Activated naive CD8-positive, alpha-beta T cell treated with anti-CD3 and anti-CD28 coated beads, Interleukin-2, amount 50 U/mL, for 24 hours (primary cell): ENCODE measurements at places on chromosomes 13 and 19.
A peak's percentile ranks its signal among the peaks of the same experiment; 100 is the strongest.

- no peak for DNase-seq
Measured at GRCh38 chr19:42017040-42017439, 23.0 kb upstream of the ATP1A3 start.

GRCh38 chr13:47142105-47142504 is 245.3 kb upstream of the HTR2A start:
- DNase-seq, result no peak

DNA sequence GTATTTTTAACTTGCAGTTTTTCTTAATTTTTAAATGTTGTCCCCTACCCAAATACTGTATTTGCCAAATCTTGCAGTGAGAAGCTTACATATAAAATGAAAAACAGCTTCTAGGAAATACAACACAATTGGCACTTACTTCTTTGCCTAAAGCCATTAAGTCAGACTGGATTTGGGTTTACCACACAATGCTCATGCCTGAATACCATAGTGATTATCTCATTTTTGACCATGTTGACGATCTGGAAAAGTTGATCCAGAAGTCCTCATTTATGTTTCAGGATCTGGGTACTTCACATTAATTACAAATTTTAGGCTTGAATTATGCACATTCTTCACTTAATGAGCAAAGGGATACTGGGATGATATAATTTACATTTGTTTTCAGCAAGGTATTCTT is 2.4 kb downstream of the RNF6 start:
- DNase-seq, result no peak

DNA sequence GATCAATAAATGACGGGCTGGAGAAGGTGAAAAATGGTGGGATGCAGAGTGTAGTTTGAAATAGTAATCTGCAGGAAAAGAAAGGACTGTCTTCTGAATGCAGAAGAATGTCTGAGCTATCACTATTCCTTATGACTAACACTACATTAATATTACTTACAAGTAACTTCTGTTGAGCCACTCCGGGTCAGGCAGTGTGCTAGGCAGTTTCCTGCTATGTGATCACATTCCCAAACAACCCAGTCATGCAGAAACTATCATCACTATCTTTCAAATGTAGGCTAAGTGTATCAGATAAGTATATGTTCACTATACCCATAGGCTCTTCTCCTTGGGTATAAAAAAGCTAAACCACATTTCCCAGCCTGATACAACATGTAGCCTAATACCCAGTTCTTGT is 6.6 kb downstream of the ZNF599 start:
- no peak for DNase-seq

DNA sequence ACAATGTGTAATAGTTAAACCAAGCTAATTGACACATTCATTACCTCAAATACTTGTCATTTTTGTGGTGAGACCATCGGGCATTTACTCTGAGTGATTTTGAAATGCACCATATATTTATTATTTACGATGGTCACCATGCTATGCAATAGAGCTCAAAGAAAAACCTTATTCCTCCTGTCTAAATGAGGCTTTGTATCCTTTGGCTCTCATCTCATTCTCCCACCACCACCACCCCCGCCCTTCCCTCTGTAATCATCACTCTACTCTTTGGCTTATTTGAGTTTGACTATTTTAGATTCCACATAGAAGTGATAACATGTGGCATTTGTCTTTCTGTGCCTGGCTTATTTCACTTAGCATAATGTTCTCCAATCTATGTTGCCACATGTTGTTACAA is 124.9 kb downstream of the CYSLTR2 start:
- DNase-seq, result no peak

DNA sequence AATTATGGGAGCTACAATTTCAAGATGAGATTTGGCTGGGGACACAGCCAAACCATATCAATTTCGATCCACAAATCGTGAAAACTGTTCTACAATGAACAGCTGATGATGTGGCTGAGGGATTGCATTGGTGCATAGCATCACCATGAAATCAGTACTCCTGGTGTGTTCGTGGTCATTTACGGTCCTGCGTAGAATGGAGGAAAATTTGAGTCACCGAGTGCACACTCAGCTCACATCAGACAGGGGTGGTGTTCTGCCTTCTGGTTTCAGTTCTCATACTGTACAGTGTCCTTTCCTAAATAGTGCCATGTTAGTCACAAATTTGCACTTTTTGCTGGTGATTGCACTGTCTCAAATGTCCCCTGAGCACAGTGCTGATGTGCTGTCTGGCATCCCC is 39.2 kb downstream of the MYH14 start:
- DNase-seq, result no peak

GRCh38 chr13:22629374-22629773 is 551.4 kb upstream of the SGCG start:
- DNase-seq, result no peak

GRCh38 chr13:79870766-79871165 is 389.8 kb downstream of the NDFIP2 start:
- DNase-seq, result no peak

- peak; percentile 56 for DNase-seq
Measured at GRCh38 chr13:30577401-30577852, 40.3 kb upstream of the USPL1 start.

- no peak for DNase-seq
Measured at GRCh38 chr13:79190932-79191331, 215.1 kb downstream of the RBM26 start.

- DNase-seq, result peak; percentile 46
Measured at GRCh38 chr19:40274585-40275544, 10.3 kb downstream of the AKT2 start.

DNA sequence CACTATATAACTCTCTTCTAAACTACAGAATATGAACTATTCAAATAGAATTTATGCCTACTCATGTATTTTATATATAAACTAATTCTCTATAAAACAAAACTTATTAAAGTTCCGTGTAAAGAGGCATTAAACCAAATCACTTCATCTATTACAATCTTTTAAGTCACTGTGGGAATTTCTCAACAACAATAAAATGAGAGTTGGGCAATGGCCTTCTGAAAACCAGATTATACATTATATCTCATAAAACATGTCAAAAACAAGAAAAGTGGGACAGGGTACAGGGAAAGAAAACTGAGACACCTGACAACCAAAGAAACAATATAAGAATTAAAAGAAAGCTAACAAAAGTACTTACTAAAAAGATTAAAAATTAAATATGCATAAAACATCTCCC is 145.2 kb downstream of the DIAPH3 start:
- DNase-seq, result no peak

GRCh38 chr19:4295972-4296771 is 6.0 kb downstream of the TMIGD2 start:
- no peak for DNase-seq

DNA sequence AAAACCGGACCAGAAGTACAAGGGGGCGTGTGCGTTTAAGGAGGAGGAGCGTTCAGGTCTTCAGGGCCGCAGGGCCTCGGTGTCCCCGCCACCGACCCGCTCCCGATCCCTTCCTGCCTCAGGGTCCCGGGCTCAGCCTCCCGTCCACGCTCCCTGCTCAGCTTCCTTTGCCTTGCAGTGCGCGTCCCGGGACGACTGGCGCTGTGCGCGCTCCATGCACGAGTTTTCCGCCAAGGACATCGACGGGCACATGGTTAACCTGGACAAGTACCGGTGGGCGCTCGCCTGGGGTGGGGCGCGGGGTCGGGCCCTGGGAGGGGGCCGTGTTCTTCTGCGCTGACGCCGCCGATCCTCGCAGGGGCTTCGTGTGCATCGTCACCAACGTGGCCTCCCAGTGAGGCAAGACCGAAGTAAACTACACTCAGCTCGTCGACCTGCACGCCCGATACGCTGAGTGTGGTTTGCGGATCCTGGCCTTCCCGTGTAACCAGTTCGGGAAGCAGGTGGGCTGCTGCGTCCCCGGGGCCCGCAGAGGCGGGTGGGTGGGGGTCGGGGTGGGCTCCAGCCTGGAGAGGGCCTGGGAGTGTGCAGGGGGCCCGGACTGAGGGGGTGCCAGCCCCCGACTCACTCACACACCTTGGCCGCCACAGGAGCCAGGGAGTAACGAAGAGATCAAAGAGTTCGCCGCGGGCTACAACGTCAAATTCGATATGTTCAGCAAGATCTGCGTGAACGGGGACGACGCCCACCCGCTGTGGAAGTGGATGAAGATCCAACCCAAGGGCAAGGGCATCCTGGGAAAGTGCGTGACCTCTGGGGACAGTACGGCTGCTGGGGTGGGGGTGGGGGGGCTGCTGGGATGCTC is 1.4 kb downstream of the GPX4 start:
- no peak for DNase-seq

DNA sequence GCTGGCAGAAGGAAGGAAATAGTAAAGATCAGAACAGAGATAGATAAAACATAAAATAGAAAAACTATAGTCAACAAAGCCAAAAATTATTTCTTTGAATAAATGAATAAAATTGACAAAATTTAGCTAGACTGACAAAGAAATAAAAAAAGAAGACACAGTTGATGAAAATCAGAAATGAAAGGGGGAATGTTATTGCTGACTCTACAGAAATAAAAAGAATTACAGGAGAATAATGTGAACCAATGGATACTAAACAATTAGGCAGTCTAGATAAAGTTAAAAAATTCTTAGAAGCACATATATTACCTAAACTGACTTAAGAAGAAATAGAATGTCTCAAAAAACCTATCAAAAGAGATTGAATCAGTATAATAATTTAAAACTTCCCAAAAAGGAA is 933.8 kb downstream of the PCDH9 start:
- no peak for DNase-seq

- no peak for DNase-seq
Measured at GRCh38 chr13:39016787-39017186, 21.1 kb downstream of the PROSER1 start.

DNA sequence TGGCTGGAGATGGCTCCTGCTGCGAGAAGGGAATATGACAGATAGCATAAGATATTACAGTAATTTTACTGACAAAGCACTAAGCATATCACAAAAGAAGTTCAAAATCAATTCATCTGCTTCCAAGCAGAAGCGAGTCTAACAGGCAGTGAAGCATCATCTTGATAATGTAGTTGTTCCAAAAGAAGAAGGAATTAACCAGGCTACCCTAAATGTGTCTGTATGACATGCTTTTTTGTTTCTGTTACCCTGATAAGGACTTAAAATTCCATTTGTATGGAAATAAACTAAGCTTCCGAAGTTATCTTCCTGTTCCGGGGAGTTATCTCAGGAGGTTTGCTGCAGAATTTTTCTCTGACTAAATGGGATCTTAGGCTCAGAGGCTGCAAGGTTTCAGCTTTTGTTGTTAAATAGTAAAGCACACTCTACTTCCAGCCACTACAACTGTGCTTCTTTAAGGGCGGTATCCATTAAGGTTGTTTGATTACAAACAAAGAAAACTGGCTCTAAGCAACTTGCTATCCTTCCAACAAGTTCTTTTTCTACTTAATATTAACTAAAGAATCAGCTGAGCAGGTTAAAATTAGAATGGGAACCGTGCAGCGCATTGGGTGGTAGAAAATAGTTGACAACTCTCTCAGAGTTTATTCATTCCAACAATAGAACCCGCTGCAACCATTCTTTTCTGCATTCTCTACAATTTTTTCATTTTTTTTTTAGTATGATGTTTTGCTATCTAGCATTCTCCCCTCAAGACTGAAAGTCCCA is 607.3 kb downstream of the UQCRFS1 start:
- DNase-seq, result no peak

GRCh38 chr19:8528500-8528899 is 14.5 kb upstream of the ZNF414 start:
- no peak for DNase-seq

DNA sequence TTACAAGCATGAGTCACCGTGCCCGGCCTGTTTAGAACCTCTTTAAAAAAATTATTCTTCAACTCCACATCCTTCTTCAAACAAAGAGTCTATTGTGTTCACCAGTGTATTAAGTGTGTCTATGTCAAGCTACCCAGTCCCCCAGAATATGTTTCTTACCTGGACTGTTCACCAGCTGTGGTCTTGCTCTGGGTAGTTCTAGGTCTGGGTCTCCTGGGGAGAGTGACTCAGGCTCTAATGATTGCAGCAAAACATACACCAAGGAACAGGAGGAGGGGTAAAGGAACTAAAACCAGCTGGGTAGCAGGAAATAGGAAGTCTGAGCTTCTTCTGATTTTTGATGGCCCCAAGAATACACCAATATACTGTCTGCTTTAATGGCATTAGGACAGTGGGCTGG is at the start of gene FPR1:
Gene FPR1, minus strand, starts transcription at position 224 of the 400 bp plus-strand sequence. CDS start 4,884 bp downstream, outside the sequence.
- DNase-seq, result no peak

DNA sequence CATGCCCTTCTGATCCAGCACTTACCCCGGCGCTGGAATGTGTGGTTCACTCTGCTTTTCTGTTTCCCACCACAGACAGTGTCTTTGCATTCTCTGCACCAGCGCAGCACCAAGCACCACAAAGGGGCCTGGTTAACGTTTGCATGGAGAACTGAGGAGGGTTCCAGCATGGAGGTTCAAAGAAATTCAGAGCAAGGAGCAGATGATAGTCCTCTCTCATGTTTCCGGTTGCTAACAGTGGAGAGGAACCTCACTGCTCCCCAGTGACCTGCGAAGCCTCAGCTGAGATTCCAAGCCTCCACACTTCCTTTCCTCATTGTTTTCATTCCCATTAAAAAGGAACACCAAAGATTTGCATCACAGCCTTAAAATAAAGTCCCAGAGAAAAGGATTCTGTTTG is 99.7 kb downstream of the STARD13 start:
- no peak for DNase-seq
